Activated T-cell treated with anti-CD3 and anti-CD28 coated beads for 1 hour (primary cell): ENCODE measurements at places on chromosomes 3 and 15.

GRCh38 chr3:10380906-10381305 is 60.0 kb upstream of the SEC13 start:
- DNase-seq, result no peak

- DNase-seq, result no peak
Observed at GRCh38 chr15:38102972-38103371, 149.7 kb upstream of the SPRED1 start.

- no peak for DNase-seq
Observed at GRCh38 chr3:53181024-53181371, 20.0 kb downstream of the PRKCD start.

DNA sequence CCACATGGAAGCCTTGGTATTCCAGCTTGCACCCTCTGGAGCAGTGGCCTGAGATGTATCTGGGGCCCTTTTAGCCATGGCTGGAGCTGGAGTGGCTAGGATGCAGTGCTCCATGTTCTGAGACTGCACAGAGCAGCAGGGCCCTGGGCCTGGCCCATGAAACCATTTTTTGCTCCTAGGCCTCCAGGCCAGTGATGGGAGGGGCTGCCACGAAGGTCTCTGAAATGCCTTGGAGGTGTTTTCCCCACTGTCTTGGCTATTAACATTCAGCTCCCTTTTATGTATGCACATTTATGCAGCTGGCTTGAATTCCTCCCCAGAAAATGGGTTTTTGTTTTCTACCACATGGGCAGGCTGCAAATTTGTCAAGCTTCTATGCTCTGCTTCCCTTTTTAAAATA is 43.0 kb upstream of the MYRIP start:
- DNase-seq, result no peak

DNA sequence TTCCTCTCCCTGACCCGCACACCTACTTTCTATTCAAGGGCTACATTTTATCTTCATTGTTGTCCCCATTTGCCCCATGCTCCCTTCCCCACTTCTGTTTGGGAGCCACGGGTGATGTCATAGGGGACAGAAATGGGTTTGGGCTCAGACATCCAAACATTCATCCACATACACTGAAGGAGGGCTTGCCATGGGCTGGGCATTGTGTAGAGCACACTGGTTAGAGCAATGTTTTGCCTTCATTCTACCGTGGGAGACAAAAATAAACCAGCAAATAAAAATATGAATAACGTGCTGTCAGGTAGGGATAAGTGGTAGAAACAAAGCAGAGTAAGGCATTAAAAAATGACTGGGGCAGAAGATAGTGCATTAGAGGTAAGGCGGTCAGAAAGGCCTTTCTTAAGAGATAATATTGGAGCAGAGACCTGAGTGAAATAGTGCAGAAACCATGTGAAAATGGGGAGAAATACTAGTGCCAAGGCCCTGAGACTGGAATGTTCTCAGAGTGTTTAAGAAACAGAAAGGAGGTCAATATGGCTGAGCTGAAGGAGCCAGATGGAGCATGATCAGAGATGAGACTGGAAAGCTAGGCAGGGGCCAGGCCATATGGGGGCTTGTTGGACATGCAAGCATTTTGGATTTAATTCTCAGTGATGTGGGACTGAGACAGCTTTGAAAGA is 40.9 kb upstream of the CLSTN2 start:
- DNase-seq, result no peak
